Endothelial cell (in vitro differentiated cells): ENCODE measurements at places on chromosomes 3 and 15. TPM values are rescaled to one million over a fixed set of nuclear protein-coding genes. Genes with fewer than 3 reads are reported as not detected.
A peak's percentile ranks its signal among the peaks of the same experiment; 100 is the strongest.

Gene ACOX2
- 1.1 TPM for total RNA-seq

GRCh38 chr3:197068077-197068476, 38.5 kb upstream of the MELTF start:
- no peak overlapping the region for H3K4me3 ChIP-seq
- H3K27me3 ChIP-seq, result peaks cover 2% of the 10 kb centered on the region
- H3K4me1 ChIP-seq, result no peaks in the 10 kb centered on the region
- no peak for DNase-seq
- H3K27ac ChIP-seq, result no peak overlapping the region

DNA sequence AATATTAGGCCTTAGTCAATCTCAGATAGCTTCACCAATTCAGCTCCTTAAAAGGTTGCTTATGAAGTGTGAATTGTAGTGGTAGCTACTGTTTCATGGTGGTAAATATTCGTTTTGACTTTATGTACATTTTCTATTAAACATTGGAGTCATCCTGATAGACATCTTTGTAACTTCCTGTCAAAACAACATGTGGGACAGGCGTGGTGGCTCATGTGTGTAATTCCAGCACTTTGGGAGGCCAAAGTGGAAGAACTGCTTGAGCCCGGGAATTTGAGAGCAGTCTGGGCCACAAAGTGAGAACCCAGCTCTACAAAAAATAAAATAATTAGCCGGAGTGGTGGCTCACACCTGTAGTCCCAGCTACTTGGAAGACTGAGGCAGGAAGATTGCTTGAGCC, 2.0 kb upstream of the TRIM59 start:
- H3K27me3 ChIP-seq, result peaks cover 2% of the 10 kb centered on the region
- no peak overlapping the region for H3K27ac ChIP-seq
- peaks cover 14% of the 10 kb centered on the region for H3K4me1 ChIP-seq
- peaks cover 4% of the 10 kb centered on the region for H3K36me3 ChIP-seq
- no peak for DNase-seq

- peaks cover 54% of the 10 kb centered on the region for H3K4me1 ChIP-seq
- peaks cover 28% of the 10 kb centered on the region for H3K36me3 ChIP-seq
- no peak for DNase-seq
- no peak overlapping the region for H3K27ac ChIP-seq
- peaks cover 4% of the 10 kb centered on the region for H3K27me3 ChIP-seq
- peak overlapping the region; percentile 81 for H3K4me3 ChIP-seq
Measured at GRCh38 chr15:74593122-74593521, 22.5 kb upstream of the CLK3 start.
